ENCODE measurements at places on chromosomes 6 and 20.

DNA sequence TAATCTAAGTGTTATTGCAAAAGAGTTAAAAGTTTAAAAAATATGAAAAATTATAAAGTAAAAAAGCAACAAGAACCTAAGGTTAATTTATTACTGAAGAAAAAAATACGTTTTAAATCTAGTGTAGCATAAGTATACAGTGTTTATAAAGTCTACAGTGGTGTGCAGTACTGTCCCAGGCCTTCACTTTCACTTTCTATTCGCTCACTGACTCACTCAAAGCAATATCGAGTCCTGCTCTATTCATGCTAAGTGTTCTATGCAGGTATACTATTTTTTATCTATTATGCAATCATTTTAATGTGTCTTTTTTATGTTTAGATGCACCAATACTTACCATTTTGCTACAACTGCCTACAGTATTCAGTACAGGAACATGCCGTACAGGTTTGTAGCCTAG, 113.0 kb downstream of the MANEA start:
- DNase-seq, result no peak

DNA sequence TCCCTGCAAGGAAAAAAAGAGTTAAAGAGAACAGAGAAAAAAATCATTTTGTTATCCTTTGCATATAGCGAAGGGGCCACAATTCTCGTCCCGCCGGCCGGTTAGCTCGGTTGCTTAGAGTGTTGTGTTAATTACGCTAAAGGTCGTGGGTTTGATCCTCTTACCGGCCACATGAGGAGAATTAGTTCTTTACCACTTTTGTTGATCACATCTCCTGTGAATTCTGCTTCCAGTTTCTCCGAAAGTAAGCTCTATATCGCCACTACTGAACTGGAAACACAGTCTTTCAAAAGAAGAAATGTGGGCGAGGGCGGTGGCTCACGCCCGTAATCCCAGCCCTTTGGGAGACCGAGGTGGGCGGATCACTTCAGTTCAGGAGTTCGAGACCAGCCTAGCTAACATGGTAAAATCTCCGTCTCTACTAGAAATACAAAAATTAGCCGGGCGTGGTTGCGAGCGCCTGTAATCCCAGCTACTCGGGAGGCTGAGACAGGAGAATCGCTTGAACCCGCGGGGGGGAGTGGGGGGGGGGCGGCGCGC, 13.4 kb downstream of the PRSS16 start:
- DNase-seq, result no peak

- no peak for DNase-seq
Measured at GRCh38 chr6:71347119-71347518, 58.5 kb downstream of the OGFRL1 start.

DNA sequence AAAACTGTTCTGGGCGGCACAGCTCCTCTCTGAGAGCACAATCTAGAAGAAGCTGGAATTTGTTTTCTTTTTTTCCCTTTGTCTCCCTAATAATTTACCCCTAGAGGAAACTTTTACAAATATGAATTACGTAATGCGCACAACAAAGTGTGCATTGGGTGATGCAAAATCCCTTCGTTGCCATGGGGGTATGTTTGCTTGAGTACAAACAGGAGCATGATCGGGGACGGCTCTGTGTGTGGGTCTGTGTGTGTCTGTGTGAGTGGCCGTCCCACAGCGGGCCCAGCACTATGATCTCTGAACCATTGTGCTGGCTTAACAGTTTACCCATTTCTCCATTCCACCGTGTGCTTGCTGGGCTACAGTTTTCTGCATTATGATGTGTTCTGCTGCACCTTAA, 278.2 kb downstream of the CDC5L start:
- DNase-seq, result no peak

GRCh38 chr6:104954190-104954797, 2.6 kb upstream of the LIN28B start:
- DNase-seq, result no peak
